Mesothelial cell of epicardium (in vitro differentiated cells): ENCODE measurements at places on chromosomes 11 and 22. TPM values are rescaled to one million over a fixed set of nuclear protein-coding genes. Genes with fewer than 3 reads are reported as not detected.

- no peak overlapping the region for H3K4me3 ChIP-seq
- H3K4me1 ChIP-seq: peaks cover 14% of the 10 kb centered on the region
- H3K36me3 ChIP-seq: no peaks in the 10 kb centered on the region
- no peak for DNase-seq
- H3K27ac ChIP-seq: no peak overlapping the region
These were observed 68.0 kb downstream of the WNT7B start for GRCh38 chr22:45908961-45909360.

DNA sequence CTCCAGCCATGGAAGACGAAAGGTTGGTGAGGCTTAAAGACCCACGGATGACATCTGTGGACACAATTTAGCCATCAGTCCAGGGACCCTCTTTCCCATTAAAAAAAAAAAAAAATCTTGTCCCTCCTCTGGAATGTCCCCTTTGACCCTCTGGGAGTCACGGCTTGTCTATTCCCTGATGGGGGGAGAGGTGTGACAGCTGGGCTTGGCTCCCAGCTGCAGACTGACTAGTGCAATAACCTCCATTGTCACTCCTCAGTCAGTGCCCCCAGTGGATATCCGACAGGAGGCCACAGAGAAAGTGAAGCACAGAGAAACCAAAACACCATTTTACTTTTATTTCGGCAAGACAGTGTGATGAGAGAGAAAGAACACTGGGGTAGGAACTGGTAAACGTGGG is 2.7 kb upstream of the VSIG2 start:
- no peak overlapping the region for H3K27ac ChIP-seq
- no peak for DNase-seq
- H3K27me3 ChIP-seq: peaks cover 93% of the 10 kb centered on the region
- no peak overlapping the region for H3K4me3 ChIP-seq

DNA sequence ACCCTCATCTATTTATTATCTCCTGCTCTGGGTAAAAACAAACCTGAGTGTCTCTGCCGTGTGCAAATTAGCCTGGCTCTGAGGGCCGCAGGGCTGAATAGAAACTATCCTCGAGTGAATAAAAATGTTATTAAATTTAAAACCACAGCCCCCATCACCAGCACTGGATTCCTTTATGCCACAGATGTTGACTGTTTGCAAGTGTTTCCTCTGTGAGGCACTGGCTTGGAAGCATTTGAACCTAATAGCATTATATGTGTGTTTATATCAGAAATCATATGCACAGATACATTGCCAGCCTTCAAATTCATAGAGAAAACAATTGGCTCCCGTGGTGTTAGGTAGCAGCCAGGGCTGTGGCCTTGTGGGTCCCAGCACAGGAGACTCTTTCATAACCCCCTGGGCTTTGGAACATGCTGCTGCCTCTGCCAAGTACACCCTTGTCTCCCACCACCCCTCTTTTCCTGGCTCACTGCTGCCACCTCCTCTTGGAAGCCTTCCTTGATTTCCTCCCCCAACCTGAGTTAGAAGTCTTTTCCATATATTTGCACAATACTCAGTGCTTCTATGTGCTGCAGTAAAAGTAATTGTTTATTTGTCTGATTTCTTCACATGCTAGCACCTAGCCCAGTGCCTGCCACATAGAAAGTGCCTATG is 294.4 kb downstream of the DDX10 start:
- no peaks in the 10 kb centered on the region for H3K27me3 ChIP-seq
- no peak for DNase-seq
- no peak overlapping the region for H3K4me3 ChIP-seq
- no peaks in the 10 kb centered on the region for H3K36me3 ChIP-seq
- H3K27ac ChIP-seq: no peak overlapping the region
- H3K4me1 ChIP-seq: peaks cover 7% of the 10 kb centered on the region

Gene CHRDL2
- 0.45 to 0.65 TPM in 2 of 3 replicates, not detected in the other for total RNA-seq

- no peak overlapping the region for H3K4me3 ChIP-seq
- H3K4me1 ChIP-seq: peaks cover 48% of the 10 kb centered on the region
These were observed 108.4 kb downstream of the FAT3 start for GRCh38 chr11:92332986-92333385.
